ENCODE measurements at places on chromosomes 5 and 9.
A peak's percentile ranks its signal among the peaks of the same experiment; 100 is the strongest.

- peak; percentile 47 for DNase-seq
These were observed 171.1 kb downstream of the ARHGEF28 start for GRCh38 chr5:73797132-73797510.

DNA sequence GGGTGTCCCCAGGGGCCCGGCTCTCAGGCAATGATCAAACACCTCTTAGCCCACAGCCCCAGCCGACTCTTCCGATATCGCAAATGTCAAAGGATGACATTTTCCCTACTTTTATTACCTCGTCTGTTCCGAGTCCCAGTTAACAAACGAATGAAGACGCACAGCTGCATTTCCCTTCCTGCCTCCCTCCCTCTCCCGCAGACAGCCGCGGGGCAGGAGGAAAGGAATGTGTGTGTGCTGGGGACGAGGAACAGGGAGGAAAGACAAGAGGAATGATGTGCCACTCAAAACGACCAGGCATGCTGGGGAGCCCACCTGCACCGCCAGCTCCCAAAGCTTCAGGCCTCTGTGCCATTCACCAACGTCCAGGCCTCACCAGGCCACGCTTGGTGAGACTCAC lies 125.9 kb upstream of the SARDH start:
- DNase-seq = no peak

GRCh38 chr5:104494083-104494482 lies 931.5 kb upstream of the NUDT12 start:
- no peak for DNase-seq

GRCh38 chr9:137985637-137986071 lies 108.1 kb downstream of the CACNA1B start:
- DNase-seq = no peak

- no peak for DNase-seq
These were observed 36.6 kb downstream of the TTLL11 start for GRCh38 chr9:122056484-122056883.

DNA sequence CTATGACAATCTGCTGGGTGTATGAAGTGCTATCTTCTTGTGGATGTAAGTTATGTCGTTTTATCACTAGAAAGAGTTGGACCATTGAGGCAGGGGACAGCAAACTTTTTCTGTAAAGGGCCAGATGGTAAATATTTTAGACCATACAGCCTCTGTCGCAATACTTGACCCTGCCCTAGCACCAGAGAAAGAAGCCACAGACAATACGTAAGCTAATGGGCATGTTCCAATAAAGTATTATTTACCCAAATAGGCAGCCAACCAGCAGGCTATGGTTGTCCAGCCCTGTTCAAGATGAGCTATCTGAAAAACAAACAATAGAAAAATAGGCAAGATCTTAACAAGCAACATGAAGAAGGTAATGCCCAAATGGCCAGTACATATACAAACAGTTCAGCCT lies 36.4 kb downstream of the MTX3 start:
- peak; percentile 44 for DNase-seq

- peak; percentile 24 for DNase-seq
These were observed 341.9 kb downstream of the GADD45G start for GRCh38 chr9:89946741-89947140.

GRCh38 chr5:93460286-93460685 lies 120.7 kb downstream of the NR2F1-AS1 start:
- no peak for DNase-seq

- DNase-seq = no peak
These were observed 911.9 kb downstream of the DTWD2 start for GRCh38 chr5:118076490-118076889.

- DNase-seq = no peak
These were observed 328 bp downstream of the GRXCR2 start for GRCh38 chr5:145872486-145872885.

DNA sequence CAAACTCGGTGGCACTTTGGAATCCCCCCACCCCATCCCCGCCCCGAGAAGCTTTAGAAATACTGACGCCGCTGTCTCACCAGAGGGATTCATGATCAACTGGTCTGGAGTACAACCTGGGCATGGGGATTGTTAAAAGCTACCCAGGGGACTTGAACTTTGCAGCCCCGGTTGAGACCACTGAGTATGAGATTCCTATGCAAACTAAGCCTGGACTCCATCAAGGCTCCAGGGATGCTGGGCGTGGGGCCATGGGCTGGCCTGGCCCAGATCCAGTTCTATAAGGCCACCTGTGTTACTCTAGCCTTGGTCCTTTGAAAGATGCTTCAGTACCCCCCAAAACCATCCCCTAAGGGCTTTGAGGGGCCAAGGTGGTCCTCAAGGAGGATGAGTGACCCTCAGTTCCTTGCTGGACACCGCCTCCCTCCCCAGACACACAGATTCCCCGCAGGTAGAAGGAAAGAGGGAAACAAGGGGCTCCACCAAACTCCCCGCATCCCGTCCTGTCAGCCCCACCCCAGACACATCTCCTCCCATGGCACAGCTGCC lies 68.5 kb downstream of the MRPL36 start:
- DNase-seq = no peak

- DNase-seq = no peak
These were observed 5.1 kb upstream of the CDC42SE2 start for GRCh38 chr5:131258733-131259132.

DNA sequence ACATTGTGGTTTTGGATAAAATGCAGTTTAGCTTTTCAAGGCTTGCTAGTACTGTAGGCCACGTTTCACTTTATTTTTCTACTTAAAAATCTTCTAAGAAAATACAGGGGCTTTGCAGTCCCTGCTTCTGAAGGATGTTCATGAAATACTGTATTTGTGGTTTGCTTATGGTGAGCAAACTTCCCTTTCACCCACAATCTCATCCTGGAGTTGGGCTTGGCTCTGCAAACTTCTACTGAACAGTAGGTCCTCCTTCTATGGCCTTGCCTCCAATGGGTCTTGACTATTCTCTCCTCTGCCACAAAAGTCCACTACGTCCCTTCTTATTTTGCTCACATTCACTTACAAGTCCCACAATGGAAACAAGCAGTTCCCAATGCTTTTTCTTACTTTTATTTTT lies 502.7 kb upstream of the KLF4 start:
- DNase-seq = no peak

GRCh38 chr9:135144581-135145170 lies 57.2 kb downstream of the OLFM1 start:
- DNase-seq = no peak

- DNase-seq = no peak
These were observed 8.6 kb upstream of the GLE1 start for GRCh38 chr9:128495804-128496417.

DNA sequence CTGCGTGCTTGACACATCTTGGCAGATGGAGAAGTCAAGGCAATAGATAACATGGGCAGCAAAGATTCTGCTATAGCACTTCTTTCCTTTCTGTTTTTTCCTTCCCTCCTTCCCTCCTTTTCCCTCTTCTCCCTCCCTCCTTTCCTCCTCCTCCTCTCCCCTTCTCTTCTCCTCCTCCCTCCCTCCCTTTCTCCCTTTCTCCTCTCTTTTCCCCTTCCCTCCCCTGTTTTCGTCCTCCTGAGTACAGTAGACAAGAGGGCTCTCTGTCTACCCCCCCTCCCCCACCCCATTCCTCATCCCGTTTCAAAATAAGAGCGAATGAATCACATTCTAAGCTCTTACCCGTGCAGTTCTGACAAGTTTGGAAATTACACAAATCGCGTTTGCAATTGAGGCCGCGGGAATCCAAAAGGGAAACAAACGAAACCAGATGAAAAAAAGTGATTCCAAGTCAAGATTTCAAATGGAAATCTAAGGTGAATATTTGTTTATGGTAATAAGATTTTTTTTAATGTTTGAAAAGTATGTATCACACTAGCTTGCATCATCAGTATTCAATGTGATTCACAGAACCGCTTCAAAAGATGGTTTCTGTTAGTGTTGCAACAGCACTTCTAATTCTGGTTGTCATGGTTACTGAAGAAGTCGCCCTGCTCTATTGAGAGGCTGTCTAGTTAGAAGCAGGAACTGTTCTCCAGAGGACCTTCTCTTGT lies 1.3 kb downstream of the NIM1K start:
- DNase-seq = peak; percentile 94

- DNase-seq = peak; percentile 55
These were observed 576.9 kb downstream of the BNC2 start for GRCh38 chr9:16293610-16294009.

- DNase-seq = no peak
These were observed 44.0 kb upstream of the PLIN2 start for GRCh38 chr9:19171271-19171670.

DNA sequence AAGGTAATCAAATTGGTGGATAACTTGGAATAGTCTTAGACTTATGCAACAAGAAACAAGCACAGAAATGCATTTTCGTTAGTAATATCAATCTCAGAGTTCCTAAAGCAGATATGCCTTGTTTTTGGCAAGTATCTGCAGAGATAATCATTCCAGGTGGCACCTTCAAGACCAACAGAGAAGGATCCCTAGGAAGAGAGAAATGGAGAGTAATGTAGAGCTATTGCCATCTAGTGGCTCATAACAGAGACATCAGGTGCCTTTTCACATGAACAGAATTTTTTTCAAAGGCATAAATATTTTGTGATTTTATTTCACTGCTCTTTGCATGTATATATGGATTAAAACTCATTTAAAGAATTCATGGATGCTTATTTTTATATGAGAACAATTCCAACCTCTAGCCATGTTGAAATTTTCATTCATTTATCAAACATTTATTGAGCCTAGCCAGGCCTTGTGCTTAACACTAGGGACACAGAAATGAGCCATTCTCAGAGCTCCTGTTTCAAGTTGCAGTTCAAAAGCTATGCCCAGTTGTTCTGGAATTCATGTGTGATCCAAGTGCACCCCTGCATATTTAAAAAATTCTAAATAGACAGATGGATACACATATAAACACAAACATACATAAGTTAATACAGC lies 117.5 kb upstream of the OR13F1 start:
- DNase-seq = peak; percentile 44

- peak; percentile 65 for DNase-seq
These were observed 6.4 kb upstream of the GLIS3 start for GRCh38 chr9:4306066-4306776.

DNA sequence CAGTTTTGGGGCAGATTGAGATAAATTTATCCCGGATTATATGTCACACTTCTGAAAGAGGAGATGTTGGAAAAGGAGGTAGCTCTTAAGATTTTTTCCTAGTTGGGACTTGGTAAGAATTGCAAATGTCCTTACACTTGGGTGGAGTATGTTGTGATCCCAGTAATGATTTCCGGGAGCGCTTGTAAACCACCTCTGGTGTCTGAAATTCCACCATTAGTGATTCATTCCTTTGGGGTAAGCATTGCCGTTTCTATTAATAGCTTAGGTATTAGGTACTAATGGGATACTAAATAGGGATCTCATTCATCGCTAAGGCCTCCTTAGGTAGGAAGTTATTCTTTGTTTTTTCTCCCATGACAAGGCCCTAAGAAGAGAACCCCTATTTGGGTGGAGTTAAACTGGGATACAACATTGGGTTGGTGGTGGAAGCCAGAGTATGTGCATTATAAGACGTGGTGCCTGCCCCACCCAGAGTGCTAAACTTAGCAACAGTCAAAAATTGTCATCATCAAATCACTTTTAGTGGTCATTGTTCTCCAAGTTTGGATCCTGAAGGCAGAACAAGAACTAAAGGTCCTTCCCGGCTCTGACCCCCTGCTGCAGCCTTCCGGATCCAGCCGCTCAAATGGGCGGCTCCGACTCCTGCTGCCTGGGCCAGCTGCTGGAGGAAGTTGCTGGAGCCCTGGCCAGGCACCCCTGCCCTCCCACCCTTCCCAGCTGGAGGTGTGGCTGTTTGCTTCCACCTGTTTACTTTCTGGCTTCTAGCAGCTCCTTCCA lies 31.7 kb upstream of the DAB2IP start:
- no peak for DNase-seq

GRCh38 chr5:6395621-6396020 lies 17.3 kb upstream of the MED10 start:
- DNase-seq = no peak

DNA sequence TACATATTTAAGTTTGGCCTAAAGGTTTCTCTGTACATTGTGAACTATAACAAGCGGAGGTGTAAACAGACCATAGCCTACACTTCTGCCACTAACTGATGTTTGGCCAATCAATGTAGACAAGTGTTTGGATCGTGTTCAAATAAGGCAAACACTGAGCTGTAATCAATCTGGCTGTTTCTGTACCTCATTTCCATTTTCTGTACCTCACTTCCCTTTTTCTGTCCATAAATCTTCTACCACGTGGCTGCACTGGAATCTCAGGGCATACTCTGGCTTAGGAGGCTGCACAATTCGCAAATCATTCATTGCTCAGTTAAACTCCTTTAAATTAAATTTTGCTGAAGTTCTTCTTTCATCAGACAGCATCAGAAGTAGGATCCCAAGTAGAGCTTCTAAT lies 140.9 kb downstream of the SLC25A46 start:
- DNase-seq = no peak

DNA sequence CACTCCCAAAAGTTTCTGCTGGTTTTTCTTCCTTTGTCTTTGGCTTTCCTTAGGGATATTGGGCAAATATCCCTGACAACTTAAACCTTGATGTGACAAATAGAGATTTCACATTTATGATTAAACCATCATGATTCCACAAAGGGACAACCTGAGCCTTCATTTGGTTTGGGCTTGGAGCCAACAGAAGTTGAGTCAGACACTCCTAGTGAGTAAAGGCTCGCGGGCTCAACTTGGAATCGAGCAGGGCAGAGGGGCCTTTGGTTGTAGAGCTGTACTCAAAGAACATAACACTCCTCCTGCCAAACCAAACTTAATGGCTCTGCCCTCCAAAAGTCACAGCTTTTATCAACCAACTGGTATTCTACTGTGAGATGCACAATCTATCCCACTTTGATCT lies 290.2 kb upstream of the MAP3K1 start:
- no peak for DNase-seq

DNA sequence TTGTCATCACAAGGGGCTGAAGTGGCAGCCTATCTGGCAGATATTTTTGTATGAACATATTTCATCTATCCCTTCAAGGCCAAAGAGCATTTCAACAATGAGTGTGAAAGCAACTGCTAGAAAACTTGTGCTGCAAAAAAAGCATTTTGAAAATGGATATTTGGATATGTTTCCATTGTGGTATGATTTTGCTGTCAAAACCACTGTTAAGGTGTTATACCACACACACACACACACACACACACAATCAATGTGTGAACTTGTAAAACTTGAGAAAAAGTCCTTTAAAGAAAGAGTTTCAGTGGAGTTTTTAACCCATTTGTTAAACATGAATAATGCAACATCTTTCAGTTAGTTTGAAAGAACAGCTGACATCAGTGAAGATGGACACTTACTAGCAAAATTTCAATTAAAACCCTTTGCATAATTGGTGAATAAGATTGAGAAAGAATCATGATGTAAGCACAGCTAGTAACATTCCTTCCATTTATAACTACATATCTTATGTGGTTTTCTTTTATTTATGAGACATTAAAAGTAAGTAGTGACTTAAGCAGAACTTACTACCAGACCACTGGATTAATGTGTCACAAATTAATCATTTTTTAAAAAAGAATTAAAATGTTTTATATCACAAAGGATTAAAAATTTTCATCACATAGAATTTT lies 182.6 kb upstream of the GNA14 start:
- peak; percentile 72 for DNase-seq

DNA sequence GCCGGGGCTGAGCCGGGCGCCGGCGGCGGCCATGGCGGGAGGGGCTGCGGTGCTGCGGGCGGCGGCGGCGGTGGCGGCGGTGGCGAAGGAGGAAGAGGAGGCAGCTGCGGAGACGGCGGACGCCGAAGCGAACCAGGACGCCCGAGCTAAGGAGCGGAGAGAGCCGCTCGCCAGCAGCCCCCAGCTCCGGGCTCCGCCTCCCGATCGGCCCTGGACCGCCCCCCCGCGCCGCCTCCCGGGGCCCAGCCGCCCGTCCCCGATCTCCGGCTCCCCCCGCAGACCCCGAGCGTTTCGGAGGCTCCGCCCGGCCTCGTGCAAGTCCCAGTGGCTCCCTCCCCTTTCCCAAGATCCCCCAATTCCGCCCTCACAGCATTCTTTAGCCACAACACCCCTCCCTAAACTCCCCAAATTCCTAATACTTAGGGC lies at the start of gene ASTN2:
TSS of gene ASTN2 (minus strand) at position 152 of the 426 bp plus-strand sequence. CDS start at position 33, 119 bp downstream.
- peak; percentile 2 for DNase-seq
